ENCODE measurements at places on chromosomes 7 and 10.
A peak's percentile ranks its signal among the peaks of the same experiment; 100 is the strongest.

DNA sequence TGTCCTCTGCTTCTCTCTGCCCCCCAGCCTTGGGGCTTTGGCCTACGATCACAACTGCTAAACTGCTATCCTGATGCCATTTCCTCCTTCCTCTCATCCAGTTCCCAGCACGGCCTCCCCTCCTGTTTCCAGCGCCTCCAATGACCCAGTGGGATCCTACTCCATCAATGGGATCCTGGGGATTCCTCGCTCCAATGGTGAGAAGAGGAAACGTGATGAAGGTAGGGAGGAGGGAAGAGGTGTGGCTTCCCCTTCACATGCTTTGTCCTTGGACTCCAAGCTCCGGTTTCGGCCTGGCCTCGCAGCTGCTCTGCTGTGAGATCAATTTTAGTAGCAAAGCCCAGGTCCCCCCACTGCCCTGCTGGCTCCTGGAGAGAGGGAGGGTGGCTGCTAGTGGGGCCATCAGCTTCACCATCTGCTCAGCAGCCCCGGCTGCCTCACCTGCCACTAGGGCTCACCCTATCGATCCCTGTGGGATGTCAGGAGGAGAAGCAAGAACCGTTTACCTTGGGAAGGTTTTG lies 35.8 kb downstream of the PAX2 start:
- no peak for DNase-seq

- no peak for DNase-seq
Observed at GRCh38 chr10:45006276-45007030, 5.7 kb downstream of the ZNF22 start.

DNA sequence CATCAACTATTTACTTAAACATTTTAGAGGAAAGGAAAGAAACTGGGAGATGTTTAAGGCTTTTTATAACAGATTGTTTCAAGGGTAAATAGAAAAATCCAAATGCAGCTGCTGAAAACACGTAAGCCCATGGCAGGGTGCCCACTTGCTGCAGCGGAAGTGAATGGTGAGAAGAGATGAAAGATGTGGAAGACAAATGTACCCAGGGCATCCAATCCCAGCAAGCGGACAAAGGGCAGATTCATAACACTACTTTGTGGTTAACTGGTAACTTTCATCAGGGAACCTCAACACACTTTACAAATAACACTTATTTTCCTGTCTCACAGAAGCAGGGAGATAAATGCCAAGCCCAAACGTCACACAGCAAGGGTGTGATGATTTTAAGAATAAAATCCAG lies 358.4 kb downstream of the KCNMA1 start:
- DNase-seq = no peak

- no peak for DNase-seq
Observed at GRCh38 chr7:70142247-70142932, 544.1 kb downstream of the AUTS2 start.

GRCh38 chr7:157044147-157044687 lies 33.8 kb upstream of the MNX1 start:
- DNase-seq = no peak

- no peak for DNase-seq
Observed at GRCh38 chr7:128900237-128900636, 10.3 kb downstream of the KCP start.

DNA sequence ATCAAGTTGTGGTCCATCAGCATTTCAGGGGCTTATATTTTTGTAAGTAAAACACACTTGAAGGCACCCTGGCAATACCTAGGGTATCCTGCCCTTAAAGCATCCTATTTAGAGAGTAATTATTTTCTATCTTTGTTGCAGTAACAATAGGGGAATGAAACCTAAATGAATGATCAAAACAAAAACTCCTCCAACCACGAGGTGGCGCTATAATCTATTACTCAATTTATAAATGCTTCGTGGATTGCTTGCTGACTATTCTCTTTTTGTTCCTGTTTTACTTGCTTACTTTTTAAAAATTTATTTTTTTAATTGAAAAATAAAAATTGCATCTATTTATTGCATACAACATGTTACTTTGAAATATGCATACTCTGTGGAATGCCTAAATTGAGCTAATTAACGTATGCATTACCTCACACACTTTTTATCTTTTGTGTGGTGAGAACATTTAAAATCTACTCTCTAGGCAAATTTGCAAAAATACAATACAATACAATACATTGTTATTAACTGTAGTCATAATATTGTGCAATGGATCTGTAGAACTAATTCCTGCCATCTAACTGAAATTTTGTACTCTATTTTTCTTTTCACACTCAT lies 147.7 kb upstream of the BMPER start:
- DNase-seq = peak; percentile 61

GRCh38 chr7:74561898-74562613 lies 95.5 kb upstream of the GTF2I start:
- no peak for DNase-seq

DNA sequence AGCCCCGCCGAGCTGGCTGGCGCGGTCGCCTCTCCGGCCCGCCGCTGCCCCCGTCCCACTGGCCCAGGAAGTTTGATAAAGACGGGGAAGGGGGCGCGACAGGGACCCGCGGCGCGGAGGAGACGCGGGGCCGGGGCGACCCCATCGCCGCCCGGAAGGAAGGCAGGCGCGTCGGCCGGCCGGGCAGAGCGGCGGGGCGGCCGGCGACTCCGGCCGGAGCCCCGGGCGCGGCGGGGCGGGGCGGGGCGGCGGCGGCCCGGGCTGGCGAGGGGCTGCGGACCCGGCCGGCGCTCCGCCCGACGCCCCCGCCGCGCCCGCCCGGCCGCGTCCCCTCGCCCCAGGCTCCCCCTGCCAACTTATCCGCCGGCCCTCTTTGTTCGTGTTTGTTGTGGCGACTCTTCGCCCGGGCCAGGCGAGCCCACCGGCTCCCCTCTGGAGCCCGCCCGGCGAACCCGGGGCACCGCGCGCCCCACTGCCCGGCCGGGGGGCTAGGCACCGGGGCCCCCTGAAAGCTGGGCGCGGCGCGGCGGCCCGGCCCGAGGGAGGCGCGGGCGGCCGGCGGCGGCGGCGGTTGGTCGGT lies 571 bp downstream of the KDM7A start:
- no peak for DNase-seq

DNA sequence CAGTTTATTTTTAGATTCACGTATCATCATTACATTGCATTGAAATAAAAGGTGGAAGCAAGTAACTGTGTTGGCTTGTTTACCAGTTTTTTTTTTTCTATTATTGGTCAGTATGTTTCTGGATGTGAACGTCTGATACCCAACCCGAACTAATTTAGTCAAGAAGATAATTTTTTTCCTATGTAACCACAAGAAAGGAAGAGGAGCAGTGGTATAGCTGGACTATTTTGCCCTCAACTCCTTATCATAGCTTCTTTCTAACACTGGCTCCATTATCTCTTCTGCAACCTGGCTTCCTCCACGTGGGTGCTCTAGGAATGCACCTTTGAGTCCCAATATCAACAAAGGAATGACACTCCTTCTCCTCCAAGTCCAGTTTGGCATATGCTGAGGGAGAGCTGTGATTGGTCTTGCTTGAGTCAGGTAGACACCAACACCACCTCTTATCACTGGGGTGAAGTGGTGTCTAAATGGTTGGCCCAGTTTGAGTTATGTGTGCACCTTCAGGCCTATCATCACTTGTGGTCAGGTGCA lies 29.4 kb downstream of the OR9A2 start:
- DNase-seq = no peak

DNA sequence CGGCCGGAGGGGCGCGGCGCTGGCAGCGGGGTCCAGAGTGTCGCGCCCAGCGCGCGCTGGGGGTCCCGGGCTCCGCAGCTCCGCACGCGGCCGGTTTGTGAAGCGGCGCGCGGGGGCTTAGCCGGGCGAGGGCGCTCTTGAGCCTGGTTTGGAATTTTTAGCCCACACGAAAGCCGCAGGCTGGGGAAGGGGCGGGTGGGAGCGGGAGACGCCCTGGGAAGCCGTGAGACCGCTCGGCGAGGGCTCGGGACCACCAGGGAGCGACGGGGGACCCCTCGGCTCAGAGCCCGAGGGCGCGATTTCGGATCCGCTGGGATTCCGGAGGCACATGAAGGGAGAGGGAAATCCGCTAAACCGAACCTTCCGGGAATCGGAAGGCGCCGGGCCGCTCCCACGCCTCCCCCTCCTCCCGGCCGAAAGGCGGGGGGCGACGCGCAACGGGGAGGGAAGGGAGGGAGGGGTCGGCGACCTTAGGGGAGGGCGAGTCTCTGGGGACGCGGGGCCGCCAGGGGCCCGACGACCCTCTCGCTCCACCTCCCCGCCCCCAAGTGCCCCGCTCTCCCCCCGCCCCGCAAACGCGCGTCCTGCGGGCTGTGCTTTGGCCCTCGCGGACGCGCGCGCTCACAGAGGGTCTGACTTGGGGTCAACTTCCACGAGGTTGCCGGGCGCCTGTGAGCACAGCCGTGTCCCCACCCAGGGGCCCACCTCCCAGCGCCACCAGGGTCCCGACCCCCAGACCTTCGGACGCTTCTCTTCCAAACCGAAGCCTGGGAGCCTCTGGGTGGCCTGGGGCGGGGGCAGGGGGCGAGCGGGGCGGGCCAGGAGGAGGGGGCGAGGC lies 5.1 kb upstream of the ELFN1 start:
- peak; percentile 50 for DNase-seq

DNA sequence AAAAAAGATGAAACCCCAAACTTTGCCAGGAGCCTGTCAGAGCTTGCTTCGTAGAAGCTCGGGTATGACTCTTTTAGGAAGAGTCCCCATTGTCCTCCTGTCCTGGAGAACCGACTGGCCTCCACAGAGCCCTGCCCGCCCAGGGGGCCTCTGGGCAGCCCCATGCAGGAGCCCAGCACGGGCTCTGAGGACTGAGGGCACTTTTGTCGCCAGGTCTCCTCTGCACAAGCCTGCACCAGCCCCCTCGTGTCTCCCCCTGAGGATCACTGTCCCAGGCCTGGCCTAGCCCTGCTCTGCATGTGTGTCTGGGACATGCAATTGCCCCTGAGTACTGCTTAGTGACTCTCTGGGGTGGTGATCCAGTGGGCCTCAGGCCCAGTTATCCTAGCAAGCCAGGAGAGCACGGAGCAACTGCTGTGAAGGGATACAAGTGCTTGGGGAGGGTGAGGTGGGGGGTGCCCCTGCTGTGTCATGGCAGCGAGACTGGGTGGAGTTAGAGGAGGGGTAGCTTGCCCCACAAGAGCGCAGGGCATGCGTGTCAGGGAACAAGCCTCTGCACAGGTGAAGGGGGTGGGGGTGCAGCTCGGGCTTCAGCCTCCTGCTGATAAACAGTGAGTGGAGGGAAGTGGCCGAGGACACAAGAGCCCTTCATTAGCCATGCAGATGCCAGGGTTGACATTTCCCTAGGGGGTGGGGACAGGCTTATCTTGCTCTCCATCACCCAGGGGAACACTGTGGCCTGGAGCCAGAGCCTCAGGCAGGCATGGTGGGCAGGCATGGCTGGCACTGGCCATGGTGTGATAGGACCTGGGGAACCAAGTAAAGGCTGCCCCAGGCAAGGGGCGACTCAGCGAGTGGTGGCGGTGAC lies 143.4 kb downstream of the C10orf105 start:
- DNase-seq = no peak

DNA sequence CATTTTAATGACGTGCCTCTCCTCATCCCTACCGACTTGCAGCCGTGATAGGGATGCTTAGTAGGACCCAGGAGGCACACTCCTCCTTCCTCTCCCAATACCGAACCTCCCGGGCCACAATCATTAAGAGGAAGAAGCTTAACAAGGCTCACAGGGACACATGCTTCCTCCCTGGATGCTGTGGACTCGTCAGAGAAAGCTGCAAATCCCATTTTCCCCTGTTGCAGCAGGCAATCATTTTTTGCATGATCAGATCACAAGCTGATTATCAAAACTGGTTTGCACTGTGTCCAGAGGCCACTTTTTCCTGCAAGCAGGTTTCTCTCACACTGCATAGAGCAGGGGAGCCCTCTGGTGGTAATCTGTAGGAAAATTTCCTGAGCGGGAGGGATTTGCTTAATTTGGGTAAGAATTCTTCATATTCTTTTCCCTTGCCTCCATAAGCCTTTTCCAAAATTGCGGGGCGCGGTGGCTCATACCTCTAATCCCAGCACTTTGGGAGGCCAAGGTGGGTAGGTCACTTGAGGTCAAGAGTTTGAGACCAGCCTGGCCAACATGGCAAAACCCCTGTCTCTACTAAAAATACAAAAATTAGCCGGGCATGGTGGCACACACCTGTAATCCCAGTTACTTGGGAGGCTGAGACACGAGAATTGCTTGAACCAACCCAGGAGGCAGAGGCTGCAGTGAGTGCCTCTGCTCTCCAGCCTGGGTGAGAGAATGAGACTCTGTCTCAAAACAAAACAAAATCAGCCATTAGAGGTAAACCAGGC lies 16.1 kb upstream of the LAMB4 start:
- peak; percentile 81 for DNase-seq

- no peak for DNase-seq
Observed at GRCh38 chr7:155846156-155846555, 33.9 kb upstream of the SHH start.

GRCh38 chr7:70470746-70471145 lies 661.2 kb upstream of the GALNT17 start:
- DNase-seq = no peak

GRCh38 chr7:140654109-140654387 lies 13.4 kb upstream of the DENND2A start:
- no peak for DNase-seq

DNA sequence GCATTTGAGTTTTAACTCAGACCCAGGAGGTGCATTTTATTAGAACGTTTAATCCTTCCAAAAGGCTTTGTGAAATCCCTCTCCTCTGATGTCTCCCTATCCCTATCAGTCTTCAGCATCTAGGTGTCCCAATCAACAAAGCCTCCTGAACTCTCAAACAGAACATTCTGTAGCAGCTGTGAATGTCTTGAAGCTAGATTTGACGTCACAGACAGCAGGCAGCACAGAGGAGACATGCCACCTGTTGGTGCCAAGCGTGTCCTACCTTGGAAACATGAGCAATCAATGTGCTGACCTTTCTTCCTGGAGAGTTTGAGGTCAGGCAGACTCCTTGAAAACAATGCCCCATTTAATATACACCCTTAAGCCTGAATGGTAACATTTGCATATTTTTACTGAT lies 125.5 kb downstream of the RNLS start:
- no peak for DNase-seq

DNA sequence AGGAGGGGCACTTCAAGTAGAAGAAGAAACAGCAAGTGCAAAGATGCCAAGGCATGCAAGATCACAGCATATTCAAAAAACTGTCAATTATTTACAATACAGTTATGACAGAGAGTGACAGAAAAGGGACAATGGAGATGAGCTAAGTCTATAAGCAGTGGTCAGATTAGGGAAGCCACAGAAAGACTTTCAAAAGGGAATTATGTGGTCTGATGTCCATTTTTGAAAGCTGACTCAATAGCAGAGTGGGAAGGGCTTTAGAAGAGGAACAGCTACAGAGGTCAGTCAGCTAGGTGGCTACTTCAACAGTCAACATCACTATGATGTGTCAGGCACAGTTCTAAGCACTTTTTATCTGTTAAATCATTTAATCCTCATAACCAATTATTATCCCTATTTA lies 45.2 kb upstream of the SPOCK2 start:
- DNase-seq = no peak

All from NCI-H1694 (cell line).